ENCODE measurements at places on chromosomes 12 and 14. TPM values are rescaled to one million over a fixed set of nuclear protein-coding genes. Genes with fewer than 3 reads are reported as not detected.

GABARAPL1 gene
- 4.0 TPM for total RNA-seq

GNG2 gene
- 120 TPM for total RNA-seq

CABP1 gene
- 0.27 TPM for total RNA-seq

SERPINA9 gene
- total RNA-seq, result not detected

GRCh38 chr12:101772012-101772775, 32.9 kb upstream of the SYCP3 start:
- no peak overlapping the region for H3K4me3 ChIP-seq
- no peak for DNase-seq
- peaks cover 30% of the 10 kb centered on the region for H3K4me1 ChIP-seq
- H3K36me3 ChIP-seq, result peaks cover 66% of the 10 kb centered on the region
- H3K27me3 ChIP-seq, result no peaks in the 10 kb centered on the region

- H3K4me1 ChIP-seq, result peaks cover 5% of the 10 kb centered on the region
- DNase-seq, result no peak
- H3K27ac ChIP-seq, result no peak overlapping the region
- peaks cover 20% of the 10 kb centered on the region for H3K27me3 ChIP-seq
- H3K4me3 ChIP-seq, result no peak overlapping the region
Measured at GRCh38 chr12:65126482-65126881, 5.4 kb upstream of the WIF1 start.

DNA sequence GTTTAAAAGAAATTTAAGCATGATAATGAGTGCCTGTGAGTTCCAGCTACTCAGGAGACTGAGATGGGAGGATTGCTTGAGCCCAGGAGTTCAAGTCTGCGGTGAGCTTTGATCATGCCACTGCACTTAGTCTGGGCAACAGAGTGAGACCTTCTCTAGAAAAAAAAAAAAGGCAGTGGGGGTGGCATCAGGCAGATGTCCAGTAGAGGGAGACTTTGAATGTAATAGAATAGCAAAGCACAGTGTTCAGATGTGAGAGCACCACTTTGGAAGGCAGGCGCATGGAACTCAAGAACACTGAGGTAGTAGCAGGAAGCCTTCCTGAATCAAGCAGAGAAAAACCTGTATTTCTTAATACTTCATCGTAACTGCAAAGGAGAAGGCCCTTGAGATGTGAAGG, 394.5 kb upstream of the GARIN6 start:
- H3K27me3 ChIP-seq, result no peaks in the 10 kb centered on the region
- H3K4me1 ChIP-seq, result no peaks in the 10 kb centered on the region
- H3K27ac ChIP-seq, result no peak overlapping the region
- no peaks in the 10 kb centered on the region for H3K36me3 ChIP-seq
- no peak overlapping the region for H3K4me3 ChIP-seq

DNA sequence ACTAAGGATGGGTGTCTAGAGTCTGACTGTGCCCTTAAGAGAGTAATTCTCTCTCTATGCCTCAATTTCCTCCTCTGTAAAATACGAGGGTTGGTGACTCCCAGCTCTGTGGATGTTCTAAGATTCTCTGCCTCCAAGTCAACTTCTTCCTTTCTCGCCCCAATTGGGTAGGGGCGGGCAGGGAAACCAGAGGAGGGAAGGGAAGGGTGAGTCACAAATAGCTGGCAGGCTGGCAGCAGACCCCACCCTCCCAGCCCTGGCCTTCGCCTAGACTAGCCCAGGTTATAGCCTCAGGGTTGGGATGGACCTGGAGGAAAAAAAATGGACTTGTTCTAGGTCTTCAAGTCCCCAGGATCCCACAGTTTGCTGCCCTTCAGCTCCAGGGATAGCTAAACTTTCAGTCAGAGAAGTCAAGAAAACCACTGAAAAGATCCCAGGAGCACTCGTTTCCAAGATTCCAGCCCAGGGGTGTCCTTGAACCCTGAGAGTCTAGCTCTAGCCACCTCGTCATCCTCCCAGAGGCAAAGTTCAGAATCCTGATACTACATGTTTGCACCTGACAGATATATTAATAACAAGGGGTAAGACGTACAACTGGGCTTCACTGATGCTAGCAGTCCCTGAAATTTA, 2.3 kb downstream of the DGKA start:
- H3K27ac ChIP-seq, result peak overlapping the region; percentile 81
- H3K4me1 ChIP-seq, result peaks cover 62% of the 10 kb centered on the region
- no peaks in the 10 kb centered on the region for H3K27me3 ChIP-seq
- no peak for DNase-seq
- peak overlapping the region; percentile 99 for H3K4me3 ChIP-seq
- H3K36me3 ChIP-seq, result peaks cover 56% of the 10 kb centered on the region

DNA sequence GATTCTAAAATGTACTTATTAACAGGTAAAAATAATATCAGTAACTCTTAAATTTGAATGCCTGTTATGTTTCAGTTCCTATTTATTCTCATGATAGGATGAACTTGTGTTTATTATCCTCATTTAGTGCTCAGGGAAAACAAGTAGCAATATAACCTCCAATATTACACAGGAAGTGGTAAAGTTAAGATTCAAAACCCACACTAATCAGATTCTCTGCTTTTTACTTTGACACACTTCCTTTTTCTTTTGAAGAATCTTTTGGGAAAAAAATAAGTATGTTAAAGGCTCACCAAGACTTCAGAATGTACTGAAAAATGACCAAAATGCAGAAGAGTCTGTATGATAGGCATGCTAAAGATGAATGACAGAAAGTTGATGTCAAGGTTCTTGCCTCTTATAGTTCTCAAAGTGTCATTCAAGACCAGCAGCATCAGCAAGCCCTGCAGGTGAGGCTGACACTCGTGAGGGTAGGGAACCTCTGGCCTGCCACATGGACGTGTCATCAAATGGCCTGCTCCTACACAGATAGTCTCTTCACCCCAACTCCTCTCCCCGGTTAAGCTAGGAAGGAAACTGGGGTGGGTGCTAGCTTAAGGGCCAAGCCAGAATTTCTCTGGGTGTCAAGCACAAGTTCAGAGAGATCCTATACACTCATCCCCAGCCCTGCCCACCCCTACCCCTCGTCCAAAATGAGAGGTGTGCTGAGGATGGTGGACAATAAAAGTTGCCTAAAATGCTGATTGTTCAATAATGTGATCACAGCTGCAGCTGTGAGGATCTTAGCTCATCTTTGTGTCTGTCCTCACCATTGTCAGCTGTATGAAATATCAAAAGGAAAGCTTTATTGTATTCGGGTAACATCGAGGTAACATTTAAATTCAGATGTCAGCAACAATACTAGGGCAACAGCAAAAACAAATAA, 6.3 kb downstream of the TBPL2 start:
- DNase-seq, result no peak
- no peaks in the 10 kb centered on the region for H3K36me3 ChIP-seq
- H3K27me3 ChIP-seq, result peaks cover 7% of the 10 kb centered on the region
- no peak overlapping the region for H3K4me3 ChIP-seq
- no peak overlapping the region for H3K27ac ChIP-seq

DNA sequence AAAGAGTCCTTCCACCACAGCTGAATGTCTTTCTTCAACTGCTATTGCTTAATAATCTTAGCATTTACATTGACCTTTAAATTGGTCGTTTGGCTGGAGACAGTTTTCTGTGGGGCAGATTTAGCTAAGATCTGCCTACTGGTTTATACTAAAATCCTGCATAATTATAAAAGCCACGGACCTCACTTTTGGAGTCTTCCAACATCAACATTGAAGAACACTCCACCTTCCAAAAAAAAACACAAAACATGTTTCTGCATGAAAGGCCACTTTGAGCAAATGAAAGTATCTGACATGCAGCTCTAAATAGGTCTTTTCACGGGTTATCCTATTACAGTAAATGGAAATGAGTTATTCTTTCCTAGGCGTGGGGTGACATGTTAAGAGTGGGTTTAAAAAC, 57.0 kb upstream of the KRR1 start:
- peaks cover 26% of the 10 kb centered on the region for H3K27me3 ChIP-seq
- no peak for DNase-seq
- no peaks in the 10 kb centered on the region for H3K36me3 ChIP-seq
- no peak overlapping the region for H3K4me3 ChIP-seq

GRCh38 chr14:106372870-106373652, 846.7 kb downstream of the TMEM121 start:
- H3K27me3 ChIP-seq, result peaks cover 28% of the 10 kb centered on the region
- peaks cover 17% of the 10 kb centered on the region for H3K4me1 ChIP-seq
- peak; percentile 70 for DNase-seq
- H3K36me3 ChIP-seq, result no peaks in the 10 kb centered on the region

- no peak overlapping the region for H3K4me3 ChIP-seq
- H3K36me3 ChIP-seq, result peaks cover 31% of the 10 kb centered on the region
Measured at GRCh38 chr14:89219051-89219450, 198.0 kb downstream of the FOXN3 start.

- H3K4me1 ChIP-seq, result peaks cover 45% of the 10 kb centered on the region
- peak overlapping the region; percentile 66 for H3K4me3 ChIP-seq
- DNase-seq, result no peak
Measured at GRCh38 chr14:90970167-90970600, 90.3 kb downstream of the RPS6KA5 start.

GRCh38 chr12:108282676-108283075, 56.4 kb downstream of the CMKLR1 start:
- H3K36me3 ChIP-seq, result no peaks in the 10 kb centered on the region
- no peak overlapping the region for H3K4me3 ChIP-seq
- no peak overlapping the region for H3K27ac ChIP-seq
- peaks cover 7% of the 10 kb centered on the region for H3K27me3 ChIP-seq
- DNase-seq, result no peak
- peaks cover 2% of the 10 kb centered on the region for H3K4me1 ChIP-seq

DNA sequence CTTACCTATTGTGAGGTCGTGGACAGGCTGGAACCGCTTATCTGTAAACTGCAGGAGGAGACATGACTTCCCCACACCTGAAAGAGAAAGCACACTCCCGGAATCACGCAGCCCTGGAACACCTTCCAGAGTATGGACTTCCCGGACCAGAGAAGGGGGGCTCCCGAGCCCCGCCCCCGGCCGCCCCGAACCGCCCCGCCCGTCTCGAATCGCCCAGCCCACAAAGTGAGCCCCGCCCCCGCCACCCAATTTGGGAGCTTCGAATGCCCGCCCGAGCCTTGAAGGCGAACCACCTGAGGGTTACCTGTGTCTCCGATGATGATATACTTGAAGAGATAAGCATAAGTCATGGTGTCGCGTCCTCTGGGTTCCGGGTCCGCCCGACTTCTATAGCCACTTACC, 235 bp downstream of the RAB2B start:
- peak overlapping the region; percentile 99 for H3K4me3 ChIP-seq
